ENCODE measurements at places on chromosomes 2 and 18.

DNA sequence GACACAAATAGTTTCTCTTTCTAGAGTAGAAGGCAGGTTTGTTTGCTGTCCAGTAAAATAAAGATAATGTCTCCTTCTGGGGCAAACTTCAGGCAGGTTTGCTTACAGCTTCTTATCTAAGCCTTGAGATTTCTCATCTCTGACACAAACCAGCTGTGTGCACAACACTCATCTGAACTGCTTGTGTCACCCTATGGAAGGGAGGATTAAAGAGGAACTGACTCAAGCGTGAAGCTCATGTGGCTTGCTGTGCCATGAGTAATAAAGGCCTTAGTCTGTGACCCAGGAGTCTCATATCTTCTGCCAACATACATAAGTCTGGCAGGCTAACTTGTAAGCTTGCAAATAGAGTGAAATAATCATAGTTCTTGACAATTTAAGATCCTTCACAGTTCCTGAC is 24.2 kb upstream of the CPO start:
- no peak for DNase-seq

DNA sequence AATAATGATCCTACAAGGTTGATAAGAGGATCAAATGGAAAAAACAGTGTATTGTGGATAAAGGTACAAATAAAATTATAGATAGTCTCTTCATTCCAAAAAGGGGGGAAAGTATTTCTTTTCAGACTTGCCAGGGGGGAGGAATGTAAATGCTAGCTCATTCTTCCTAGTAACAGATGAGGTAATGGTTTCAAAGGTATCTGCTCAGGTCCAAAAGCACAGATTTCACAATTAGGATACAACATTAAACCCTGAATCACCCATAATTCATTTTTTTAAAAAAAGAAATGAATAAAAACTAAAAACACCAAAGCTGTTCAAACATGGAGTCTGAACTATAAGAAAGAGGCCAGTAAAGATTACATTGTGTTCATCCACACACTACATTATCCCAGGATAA is 142.0 kb downstream of the ATAD2B start:
- no peak for DNase-seq

GRCh38 chr18:79584491-79585394 is 94.9 kb upstream of the CTDP1 start:
- no peak for DNase-seq

- no peak for DNase-seq
These were observed 26.3 kb downstream of the NDC80 start for GRCh38 chr18:2597639-2598038.

GRCh38 chr2:98849113-98849512 is 86.9 kb downstream of the CRACDL start:
- no peak for DNase-seq
